ENCODE measurements at places on chromosomes 3 and 15.

- DNase-seq = no peak
Measured at GRCh38 chr3:135755330-135756105, 210.0 kb upstream of the PPP2R3A start.

- DNase-seq = no peak
Measured at GRCh38 chr3:18837137-18837755, 311.1 kb upstream of the KCNH8 start.

DNA sequence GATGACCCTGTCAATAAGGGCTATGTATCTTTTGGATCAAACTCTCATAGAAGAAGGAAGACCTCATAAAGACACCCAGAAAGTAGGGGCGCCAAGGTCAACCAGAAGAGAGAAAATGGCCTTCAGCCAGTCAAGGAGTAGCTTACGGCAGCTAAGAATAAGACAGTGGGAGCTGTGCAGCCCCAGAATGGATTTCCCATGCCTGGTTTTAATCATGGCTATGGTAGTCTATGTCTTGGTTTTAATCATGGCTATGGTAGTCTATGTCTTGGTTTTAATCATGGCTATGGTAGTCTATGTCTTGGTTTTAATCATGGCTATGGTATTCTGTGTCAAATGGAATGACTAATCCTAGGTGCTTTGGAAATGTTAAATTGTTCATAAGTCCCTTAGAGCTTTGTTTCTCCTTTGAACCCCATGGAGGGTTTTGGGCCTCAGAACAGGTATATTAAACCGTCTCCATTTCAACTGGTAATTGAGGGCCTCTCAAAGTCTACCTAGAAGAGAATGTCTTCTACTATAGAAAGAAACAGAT lies 742.0 kb upstream of the CFAP20DC start:
- no peak for DNase-seq

DNA sequence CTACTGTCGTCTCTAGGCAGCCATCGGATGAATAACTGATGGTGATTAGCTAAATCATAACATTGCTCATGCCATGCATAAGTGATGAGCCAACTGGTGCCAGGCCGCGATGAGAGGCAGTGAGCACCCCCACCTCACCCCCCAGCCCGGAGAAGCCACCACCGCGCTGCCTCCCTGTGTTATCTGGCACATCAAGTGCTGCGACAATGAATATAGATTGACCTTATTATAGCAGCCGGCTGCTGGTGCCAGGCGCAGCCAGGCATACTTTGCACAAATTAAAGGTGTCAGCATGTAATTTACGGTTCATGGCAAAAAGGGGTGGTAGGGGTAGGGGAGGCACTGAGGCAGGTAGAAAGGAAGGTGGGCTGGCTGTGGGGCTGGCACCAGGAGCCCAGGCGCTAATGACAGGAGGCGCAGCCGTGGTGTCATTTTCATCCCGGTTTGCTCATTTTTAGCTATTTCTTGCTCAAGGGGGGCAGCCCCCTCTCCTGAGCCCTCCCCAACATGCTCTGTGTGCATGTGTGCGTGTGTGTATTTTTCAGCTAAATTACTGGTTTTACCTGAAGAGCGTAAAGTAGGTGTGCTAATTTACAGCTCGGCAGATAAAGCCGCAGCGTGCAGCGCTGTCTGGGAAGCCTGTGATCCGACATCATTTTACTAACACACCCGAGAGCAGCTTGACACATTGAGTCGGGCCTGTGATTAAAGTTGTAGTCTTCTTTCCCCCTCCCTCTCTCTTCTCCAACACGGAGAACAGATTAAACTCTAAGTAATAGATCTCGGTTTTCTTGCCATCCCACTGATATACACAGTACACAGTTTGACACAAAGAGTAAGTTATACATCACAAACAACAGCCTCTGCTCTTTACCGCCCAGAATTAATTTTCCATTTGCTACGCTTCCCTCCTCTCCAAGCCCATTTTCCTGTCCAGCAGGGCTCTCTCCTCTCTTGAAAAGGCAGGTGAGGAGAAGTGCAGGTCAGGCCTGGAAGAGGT lies 212.3 kb downstream of the RPLP1 start:
- no peak for DNase-seq

- DNase-seq = no peak
Measured at GRCh38 chr3:137103739-137104138, 146.0 kb downstream of the IL20RB start.

DNA sequence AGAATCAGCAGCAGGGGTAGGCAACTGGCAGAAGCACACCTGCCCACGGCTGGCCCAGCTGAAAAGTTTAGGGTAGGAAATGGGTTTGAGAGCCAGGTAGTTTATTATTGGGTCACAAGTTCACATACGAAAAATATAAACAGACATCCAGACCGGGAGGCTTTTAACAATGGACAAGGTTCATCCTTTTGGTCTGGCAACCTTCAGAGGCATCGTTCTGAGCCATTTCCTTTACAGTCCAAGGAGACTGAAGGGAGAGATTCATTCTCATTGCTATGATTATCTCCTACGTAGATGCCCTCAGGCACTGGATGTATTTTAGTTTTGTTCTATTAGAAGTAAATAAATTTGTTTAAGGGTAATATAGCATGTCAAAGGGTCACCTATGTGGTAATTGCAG lies 248.0 kb upstream of the THBS1 start:
- DNase-seq = no peak

All from amniotic stem cell (primary cell).